ENCODE measurements at places on chromosomes 5 and 9.

- DNase-seq: no peak
Measured at GRCh38 chr9:70402213-70402612, 12.2 kb downstream of the KLF9 start.

DNA sequence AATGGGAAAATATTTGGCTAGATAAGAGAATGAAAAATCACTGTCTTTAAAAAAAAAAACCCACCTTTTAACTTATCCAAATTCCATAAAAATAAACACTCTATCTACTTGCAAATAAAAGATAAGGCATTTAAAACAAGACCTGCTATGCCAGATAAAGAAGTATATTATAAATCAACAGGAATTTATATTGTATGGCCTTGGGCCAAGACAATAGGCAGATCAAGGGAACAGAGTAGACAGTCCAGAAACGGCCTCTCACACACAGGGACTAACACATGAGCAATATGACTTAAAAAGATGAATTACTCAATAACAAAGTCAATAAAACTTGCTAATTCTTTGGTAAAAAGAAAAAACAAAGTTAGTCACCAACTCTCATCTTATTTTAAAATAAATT lies 34.7 kb upstream of the ICE1 start:
- no peak for DNase-seq

DNA sequence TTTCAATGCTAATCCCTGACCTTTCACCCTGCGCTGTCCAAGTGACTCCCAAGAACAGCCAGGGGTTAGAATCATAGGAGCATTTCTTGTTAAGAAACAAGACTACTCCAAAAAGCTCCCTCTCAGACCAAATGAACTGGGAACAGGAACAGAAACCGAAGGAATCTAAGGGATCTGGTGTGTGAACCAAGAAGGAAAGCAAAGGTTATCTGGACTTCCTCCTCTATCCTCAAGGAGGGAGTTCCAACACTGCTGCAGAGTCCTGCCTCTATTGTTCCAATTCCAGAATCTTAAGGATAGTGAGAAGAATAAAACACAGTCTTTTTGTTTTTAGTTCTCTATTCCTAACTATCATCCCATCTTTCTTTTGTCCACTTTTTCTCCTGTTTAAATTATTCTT lies 87.2 kb downstream of the EPB41L4A start:
- DNase-seq: no peak

DNA sequence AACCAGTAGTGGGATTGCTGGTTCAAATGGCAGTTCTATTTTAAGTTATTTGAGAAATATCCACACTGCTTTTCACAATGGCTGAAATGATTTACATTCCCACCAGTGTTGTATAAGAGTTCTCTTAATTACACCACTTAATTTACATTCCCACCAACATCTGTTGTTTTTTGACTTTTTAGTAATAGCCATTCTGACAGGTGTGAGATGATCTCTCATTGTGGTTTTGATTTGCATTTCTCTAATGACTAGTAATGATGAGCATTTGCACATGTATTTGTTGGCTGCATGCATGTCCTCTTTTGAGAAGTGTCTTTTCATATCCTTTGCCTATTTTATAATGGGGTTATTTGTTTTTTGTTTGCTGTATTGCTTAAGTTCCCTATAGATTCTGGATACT lies 688.3 kb downstream of the PRR16 start:
- no peak for DNase-seq

- DNase-seq: no peak
Measured at GRCh38 chr9:92954049-92954861, 6.9 kb downstream of the FGD3 start.

DNA sequence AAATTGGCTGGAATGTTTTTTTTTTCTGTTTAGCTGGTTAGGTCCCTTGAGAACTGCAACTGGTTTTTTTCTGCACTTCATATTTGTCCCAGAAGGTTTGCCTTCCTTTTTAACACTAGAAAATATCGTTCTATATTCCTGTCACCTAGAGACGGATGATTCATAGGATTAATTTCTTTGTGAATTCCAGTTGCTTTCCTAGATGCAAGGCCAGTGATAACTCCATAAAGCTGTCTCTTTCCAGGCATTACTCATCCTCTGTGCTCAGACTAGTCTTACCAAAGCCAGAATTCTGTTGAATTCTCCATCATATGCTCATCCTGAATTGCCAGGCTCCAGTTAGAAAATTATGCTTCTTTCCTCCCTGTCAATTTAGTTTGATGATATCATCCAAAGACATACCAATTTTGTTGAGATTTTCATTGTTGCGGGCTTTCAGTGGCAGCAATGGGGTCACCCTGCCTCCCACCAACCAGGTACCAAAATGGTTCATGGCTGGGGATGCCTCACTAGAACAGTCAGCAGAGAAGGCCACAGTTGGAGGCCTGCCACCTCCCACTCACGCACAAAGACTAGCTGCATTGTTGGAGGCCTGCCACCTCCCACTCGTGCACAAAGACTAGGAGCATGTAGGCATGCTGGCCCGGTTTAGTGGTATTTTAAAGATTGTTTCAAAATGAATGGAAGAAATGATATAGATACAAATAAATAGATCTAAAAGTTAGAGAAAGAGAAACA lies 8.5 kb downstream of the BAAT start:
- no peak for DNase-seq

- no peak for DNase-seq
Measured at GRCh38 chr5:103938146-103938695, 375.6 kb upstream of the NUDT12 start.

- no peak for DNase-seq
Measured at GRCh38 chr5:173011566-173011965, 28.0 kb downstream of the ATP6V0E1 start.

DNA sequence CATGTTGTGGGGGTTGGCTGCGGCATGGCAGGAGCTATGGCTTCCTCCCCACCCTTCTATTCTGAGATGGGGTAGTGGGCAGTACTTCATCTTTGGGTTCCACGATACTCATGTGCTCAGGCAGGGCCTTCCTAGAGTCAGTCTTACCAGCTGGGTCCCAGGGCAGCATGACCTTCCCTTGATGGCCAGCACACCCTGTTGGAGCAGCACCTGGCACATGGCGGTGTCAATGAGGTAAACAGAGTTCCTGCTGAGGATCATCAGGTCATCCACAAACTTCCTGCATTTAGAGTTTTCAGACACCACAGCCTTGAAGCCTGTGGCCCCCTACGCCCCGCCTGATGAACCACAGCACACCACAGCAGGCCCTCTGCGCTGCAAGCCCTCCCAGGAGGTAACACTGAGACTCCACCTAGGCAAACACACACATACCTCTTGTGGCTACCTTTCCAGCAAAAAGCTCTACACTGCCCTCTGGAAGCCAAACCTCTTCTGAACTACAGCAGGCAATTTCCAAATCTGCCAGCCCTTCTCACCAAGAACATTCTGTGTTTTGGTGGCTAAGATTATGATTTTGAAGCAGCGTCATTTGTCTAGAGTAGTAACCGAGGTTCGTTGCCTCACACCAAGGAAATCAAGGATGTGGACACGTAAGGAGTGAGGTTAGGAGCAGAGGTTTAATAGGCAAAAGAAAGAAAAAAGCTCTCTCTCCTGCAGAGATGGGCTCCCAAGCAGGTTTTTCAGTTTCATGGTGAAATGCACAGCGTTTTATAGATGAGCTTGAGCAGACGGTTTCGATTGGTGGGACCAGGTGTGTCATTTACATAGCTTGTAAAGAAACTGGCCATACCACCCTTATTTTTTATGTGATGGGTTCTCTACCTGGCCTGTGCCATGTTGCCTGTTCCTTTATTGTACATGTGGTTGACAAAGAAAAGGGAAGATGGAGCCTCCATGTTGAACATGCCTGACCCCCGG lies 20.3 kb upstream of the TMEM174 start:
- DNase-seq: no peak

GRCh38 chr9:77421506-77422265 lies 226.4 kb downstream of the GNA14 start:
- no peak for DNase-seq

GRCh38 chr5:90479611-90480385 lies 5.1 kb downstream of the POLR3G start:
- no peak for DNase-seq

GRCh38 chr9:14863402-14863801 lies 46.8 kb downstream of the FREM1 start:
- no peak for DNase-seq

DNA sequence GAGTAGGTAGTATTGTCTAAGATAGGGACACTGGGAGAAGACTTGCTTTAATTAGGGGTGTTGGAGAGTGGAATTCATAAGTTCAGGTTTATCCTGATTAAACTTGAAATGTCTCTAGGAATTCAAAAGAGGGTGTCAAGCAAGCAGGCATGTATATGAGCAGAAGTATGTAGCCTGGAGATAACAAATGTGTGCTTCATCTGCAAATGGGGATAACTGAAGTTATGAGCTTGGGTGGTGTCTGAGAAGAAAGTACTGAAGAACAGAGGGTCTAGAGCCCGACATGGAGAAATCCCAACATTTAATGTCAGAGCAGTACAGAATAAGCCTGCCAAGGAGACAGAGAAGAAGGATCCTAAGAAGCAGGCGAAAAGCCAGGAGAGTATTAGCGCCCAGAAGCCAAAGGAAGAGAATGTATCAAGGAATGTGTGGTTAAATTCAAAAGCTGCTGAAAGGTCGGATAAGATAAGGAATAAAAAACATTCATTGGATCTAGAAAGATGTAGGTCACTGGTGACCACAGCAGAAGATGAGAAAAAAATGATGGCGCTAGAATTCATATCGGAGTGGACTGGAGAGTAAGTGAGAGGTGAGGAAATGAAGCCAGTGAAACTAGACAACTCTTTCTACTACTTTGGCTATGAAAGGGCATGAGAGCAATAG lies 401.5 kb upstream of the PIK3R1 start:
- no peak for DNase-seq

DNA sequence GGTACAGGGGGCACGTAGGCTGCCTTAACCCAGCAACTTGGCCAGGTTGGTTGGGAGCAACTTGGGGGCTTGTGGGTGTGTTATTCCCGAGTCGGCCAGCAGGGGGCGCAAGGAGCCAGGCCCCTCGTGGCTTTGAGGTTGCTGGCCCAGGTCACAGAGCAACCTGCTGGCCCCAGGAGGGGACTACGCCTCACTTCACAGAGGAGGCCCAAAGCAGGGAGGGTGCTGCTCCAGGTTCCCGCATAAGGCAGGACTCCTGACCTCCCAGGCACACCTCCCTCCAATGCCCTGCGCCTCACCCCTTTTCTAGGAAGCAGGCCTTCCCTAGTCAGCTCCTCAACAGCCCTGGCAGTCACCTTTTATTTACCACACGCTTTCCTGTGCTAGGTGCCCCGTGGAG lies 18.1 kb downstream of the KYAT1 start:
- DNase-seq: peak; percentile 88

- no peak for DNase-seq
Measured at GRCh38 chr9:6076851-6077250, 61.4 kb upstream of the RANBP6 start.
